H4 (cell line): ENCODE measurements at places on chromosomes 6 and 20. TPM values are rescaled to one million over a fixed set of nuclear protein-coding genes. Genes with fewer than 3 reads are reported as not detected.

Gene ZKSCAN8
- 7.4 and 10.1 TPM in 2 replicates for total RNA-seq

Gene FRK
- total RNA-seq = 0.21 and 0.39 TPM in 2 replicates

- no peak for DNase-seq
These were observed 71.8 kb upstream of the PHACTR2 start for GRCh38 chr6:143605906-143606521.

GRCh38 chr6:16320533-16321340 is 82.3 kb downstream of the GMPR start:
- no peak for DNase-seq

DNA sequence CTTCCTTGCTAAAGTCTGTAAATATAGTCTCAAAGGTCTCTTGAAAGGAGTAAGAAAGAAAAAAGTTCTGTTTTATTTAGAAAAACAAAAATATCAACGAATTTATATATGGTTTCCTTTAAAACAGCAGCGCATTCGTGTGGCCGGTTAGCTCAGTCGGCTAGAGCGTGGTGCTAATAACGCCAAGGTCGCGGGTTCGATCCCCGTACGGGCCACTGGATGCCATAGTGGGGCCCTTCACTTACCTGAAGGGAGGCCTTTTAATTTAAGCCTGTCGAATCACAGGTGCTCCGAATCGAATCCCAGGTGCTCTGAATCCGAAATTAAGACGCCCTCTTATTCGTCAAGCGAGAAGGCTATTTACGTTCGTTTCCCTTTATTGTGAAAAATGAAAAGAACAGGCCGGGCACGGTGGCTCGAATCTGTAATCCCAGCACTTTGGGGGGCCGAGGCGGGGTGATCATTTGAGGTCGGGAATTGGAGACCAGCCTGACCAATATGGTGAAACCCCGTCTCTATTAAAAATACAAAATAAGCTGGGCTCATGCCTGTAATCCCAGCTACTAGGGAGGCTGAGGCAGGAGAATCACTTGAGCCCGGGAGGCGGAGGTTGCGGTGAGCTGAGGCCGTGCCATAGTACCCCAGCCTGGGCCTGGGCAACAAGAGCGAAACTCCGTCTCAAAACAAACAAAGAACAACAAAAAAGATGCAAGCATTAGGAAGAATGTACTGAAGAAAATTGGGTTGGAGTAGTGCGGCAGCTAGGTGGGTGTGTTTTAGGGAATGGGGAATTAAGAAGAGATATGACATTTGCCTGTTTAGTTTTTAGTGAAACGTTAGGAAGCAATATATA is 195.8 kb upstream of the ZNF184 start:
- peak; percentile 76 for DNase-seq

DNA sequence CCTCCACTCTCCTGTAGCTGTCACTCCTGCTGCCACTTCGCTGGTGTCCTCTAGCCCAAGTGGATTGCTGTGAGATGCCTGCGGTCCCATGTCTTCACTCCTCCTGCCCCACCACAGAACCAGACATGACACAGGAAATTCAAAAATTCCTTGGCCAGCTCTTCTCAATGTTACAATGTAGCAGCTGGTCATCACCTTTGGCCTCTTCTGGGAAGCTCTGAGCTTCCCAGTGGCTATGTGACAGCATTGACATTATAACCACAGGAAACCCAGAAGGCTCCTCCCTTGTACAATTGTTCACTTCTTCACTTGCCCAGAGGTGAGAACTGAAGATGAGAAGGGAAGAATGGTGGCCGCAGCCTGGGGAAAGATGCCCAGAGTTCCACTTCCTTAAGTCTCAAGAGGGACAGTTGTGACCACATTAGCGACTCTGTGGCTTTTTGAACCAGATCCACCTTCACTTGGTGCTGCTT is 76.1 kb upstream of the NAA20 start:
- DNase-seq = no peak

- DNase-seq = no peak
These were observed 3.2 kb upstream of the RBM38 start for GRCh38 chr20:57387945-57388371.
